Heart right ventricle (tissue), 16 donors: ENCODE measurements at places on chromosomes 1 and 21. TPM values are rescaled to one million over a fixed set of nuclear protein-coding genes. Genes with fewer than 3 reads are reported as not detected.

GRCh38 chr1:22699681-22700520, 10.7 kb upstream of the EPHB2 start:
- H3K4me3 ChIP-seq: no peak overlapping the region
- no peaks in the 10 kb centered on the region for H3K27me3 ChIP-seq
- DNase-seq: no peak
- H3K27ac ChIP-seq: no peak overlapping the region

The BSND gene
- total RNA-seq: not detected

The NOL9 gene
- total RNA-seq: 18.7 TPM

DNA sequence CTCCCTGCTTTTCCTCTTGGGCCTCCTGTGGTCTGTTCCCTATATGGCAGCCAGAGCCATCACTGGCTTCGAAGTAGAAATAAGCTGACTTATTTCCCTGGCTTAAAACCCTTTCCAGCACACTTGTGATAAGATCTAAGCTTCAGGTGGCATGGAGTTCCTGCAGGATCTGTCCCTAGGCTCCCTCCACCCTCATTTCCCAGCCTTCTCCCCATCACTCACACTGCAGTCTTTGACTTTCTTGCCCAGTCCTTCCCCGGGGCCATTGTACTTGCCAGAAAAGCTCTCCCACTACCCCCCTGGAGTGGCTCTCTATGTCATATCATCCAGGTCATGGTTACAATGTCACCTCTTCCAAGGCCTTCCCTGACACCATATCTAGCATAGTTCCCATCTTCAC, 55.8 kb downstream of the KCNJ6 start:
- no peak for DNase-seq
- H3K4me1 ChIP-seq: peaks cover 7% of the 10 kb centered on the region
- no peak overlapping the region for H3K27ac ChIP-seq
- H3K27me3 ChIP-seq: no peaks in the 10 kb centered on the region
